ENCODE measurements at places on chromosomes 5 and 9.

- no peak for DNase-seq
These were observed 9.3 kb upstream of the MYOT start for GRCh38 chr5:137858223-137858916.

DNA sequence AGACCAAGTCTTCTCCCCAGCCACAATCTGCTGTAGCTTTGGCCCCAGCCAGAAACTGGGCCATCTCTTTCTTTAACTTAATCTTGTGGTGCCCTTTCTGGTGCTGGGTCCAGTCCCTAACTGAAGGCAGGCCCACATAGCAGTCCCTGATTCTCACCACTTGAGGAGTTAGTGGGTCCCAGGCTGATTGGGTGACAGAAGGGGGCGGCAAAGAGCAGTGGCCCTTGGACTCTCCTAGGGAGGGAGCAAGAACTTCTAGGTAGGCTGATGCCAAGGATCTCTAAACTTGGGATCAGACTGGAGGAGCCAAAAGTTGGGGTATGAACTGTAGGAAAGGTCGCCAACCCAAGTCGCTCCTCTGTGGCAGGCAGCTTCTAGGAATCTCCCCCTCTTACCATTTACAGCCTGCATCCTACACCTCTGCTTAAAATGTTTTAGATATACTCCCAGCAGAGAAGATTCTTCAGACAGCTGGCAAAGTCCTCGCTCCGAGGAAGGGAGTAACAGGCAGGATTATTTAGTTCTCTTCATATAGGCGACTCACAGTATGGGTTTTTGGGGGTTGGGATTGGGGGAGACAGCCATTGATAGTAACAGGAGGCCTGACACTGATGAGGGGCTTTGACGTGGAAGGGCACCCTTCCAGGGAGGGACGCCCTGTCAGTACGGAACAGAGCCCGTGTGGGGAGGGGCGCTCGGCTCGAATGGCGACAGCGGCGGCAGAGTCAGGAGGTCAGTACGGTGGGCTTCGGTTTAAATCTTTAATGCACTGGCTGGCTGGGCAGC, 2.0 kb upstream of the CCL27 start:
- DNase-seq = peak; percentile 65

DNA sequence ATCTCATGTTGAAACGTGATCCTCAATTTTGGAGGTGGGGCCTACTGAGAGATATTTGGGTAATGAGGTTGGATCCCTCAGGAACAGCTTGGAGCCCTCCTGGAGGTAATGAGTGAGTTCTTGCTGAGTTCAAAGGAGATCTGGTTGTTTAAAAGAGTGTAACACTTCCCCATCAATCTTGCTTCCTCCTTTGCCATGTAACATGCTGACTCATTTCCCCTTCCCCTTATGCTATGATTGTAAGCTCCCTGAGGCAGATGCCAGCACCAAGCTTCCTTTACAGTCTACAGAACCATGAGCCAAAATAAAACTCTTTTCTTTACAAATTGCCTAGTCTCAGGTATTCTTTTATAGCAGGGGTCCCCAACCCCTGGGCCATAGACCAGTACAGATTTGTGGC, 352.3 kb downstream of the SLCO4C1 start:
- DNase-seq = no peak

DNA sequence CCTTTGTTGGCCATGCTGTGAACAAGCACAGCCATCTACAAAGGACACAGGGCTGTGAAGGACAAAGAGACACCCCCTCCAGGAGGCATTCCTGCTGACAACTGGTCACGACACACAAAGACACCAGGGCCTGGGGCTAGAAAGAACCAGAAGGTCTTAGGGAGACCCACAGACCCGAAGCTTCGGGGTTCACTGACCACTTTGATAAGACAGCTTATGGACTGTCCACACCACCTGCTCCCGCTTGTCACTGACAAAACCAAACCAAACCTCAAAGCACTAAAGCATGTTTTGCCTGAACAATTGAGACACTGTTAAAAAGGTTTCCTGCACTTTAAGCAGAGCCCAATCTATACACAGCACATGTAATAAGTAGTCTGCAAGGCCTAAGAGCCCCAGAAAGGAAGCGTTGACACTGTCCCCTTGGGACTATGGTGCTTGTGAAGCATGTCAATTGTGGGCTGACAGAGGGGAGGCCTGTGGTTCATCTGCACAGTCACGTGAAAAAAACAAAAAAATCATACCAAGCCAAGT, 185.0 kb downstream of the GAPVD1 start:
- DNase-seq = no peak

DNA sequence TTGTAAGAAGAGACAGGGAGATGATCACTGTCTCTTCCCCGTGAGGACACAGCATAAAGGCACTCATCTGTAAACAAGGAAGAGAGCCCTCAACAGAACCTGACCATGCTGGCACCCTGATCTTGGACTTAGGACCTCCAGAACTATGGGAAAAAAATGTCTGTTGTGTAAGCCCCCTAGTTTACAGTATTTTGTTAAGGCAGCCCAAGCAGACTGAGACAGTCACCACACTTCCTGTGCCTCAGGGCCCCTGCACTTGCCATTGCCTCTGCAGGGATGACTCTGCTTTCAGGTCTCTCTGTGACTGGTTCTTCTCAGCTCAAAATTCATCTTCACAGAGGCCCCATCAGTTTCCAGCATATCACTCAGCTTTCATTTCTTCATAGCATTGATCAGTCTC, 372.1 kb downstream of the TLE1 start:
- no peak for DNase-seq

DNA sequence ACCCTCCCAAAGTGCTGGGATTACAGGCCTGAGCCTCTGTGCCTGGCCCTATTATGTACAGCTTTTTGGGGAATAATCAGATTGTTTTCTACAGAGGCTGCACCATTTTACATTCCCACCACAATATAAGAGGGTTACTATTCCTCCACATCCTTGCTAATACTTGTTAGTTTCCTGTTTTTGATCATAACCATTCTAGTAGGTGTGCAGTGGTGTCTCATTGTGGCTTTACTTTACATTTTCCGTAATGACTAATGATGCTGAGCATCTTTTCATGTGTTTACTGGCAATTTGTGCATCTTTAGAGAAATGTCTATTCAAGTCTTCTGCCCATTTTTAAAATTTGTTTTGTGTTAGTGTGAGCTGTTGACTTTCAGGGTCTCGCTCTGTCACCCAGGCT, 18.3 kb downstream of the PTPN3 start:
- DNase-seq = no peak
